Naive thymus-derived CD4-positive, alpha-beta T cell (primary cell): ENCODE measurements at places on chromosomes 12 and 14. TPM values are rescaled to one million over a fixed set of nuclear protein-coding genes. Genes with fewer than 3 reads are reported as not detected.

DNA sequence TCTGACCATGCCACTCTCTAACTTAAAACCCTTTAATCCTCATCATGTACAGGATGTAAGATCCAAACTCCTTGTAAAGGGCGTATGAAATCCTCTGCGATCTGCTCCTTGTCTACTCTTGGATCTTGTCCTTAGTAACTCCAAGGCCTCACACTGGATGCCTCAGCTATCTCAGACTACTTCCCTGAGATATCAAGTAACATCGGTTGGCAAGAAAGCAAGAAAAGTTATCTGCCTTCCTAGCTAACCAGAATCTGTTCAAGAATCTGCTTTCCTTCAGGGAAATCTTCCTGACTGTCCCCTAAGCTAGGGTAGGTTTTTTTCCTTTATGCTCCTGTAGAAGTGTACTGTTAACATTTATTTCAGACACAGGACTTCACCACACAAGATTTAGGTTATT, 82.6 kb downstream of the TAOK3 start:
- no peaks in the 10 kb centered on the region for H3K36me3 ChIP-seq
- H3K4me1 ChIP-seq, result no peaks in the 10 kb centered on the region
- no peaks in the 10 kb centered on the region for H3K27me3 ChIP-seq
- H3K4me3 ChIP-seq, result no peak overlapping the region

DNA sequence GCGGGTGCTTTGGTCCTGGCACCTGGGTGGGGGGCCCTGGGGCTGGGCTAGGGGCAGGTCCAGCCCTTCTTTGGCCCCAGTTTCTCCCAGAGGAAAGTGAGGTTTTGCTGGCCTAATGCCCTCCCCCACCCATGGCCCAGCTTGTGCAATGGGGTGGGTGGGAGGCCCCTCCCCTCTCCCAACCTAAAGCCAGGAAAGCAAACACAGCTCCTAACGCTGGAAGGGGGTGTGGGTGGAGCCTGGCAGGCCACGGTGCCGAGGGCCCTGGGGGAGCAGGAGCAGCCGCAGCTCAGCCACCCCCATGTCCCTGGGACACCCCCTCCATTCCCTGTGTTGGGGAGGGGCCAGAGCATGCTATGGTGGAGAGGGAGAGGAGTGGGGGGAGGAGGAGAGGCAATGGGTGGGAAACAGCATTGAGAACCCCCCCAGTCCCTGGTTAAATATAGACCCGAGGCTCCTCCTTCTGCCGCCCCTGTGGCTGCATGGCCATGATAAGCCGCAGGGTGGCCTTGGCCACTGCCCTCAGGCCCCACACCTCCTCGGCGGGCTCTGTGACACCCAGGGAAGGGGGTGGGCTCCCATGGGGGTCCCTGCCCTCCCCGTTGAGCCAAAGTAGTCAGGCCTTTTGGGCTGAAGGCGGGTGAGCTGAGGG, 4.7 kb downstream of the EXOC3L4 start:
- no peaks in the 10 kb centered on the region for H3K4me1 ChIP-seq
- no peaks in the 10 kb centered on the region for H3K27me3 ChIP-seq
- no peak overlapping the region for H3K4me3 ChIP-seq
- H3K27ac ChIP-seq, result no peak overlapping the region
- H3K36me3 ChIP-seq, result no peaks in the 10 kb centered on the region

Gene ASPG
- not detected for total RNA-seq

DNA sequence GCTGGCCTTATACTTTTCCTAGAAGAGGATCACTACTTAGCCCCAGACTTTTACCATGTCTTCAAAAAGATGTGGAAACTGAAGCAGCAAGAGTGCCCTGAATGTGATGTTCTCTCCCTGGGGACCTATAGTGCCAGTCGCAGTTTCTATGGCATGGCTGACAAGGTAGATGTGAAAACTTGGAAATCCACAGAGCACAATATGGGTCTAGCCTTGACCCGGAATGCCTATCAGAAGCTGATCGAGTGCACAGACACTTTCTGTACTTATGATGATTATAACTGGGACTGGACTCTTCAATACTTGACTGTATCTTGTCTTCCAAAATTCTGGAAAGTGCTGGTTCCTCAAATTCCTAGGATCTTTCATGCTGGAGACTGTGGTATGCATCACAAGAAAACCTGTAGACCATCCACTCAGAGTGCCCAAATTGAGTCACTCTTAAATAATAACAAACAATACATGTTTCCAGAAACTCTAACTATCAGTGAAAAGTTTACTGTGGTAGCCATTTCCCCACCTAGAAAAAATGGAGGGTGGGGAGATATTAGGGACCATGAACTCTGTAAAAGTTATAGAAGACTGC, 1.5 kb downstream of the MGAT2 start:
- peak overlapping the region; percentile 98 for H3K4me3 ChIP-seq
- H3K36me3 ChIP-seq, result peaks cover 12% of the 10 kb centered on the region
- peaks cover 42% of the 10 kb centered on the region for H3K4me1 ChIP-seq

- no peaks in the 10 kb centered on the region for H3K4me1 ChIP-seq
- DNase-seq, result no peak
- H3K27ac ChIP-seq, result no peak overlapping the region
- H3K4me3 ChIP-seq, result no peak overlapping the region
- H3K27me3 ChIP-seq, result no peaks in the 10 kb centered on the region
- no peaks in the 10 kb centered on the region for H3K36me3 ChIP-seq
These were observed 14.1 kb upstream of the NT5DC3 start for GRCh38 chr12:103855036-103855712.

Gene PIK3C2G
- not detected for total RNA-seq

GRCh38 chr12:48388460-48388859, 37.7 kb upstream of the ZNF641 start:
- no peak for DNase-seq
- H3K27me3 ChIP-seq, result no peaks in the 10 kb centered on the region
- H3K4me3 ChIP-seq, result no peak overlapping the region
- no peak overlapping the region for H3K27ac ChIP-seq

Gene OR6C1
- not detected in 2 replicates for total RNA-seq

GRCh38 chr12:80234667-80235066, 135.3 kb downstream of the OTOGL start:
- no peak for DNase-seq
- no peaks in the 10 kb centered on the region for H3K4me1 ChIP-seq
- no peaks in the 10 kb centered on the region for H3K36me3 ChIP-seq
- H3K27me3 ChIP-seq, result no peaks in the 10 kb centered on the region
- no peak overlapping the region for H3K27ac ChIP-seq

GRCh38 chr14:53260928-53261327, 107.8 kb upstream of the DDHD1 start:
- H3K27me3 ChIP-seq, result no peaks in the 10 kb centered on the region
- no peaks in the 10 kb centered on the region for H3K36me3 ChIP-seq
- no peak overlapping the region for H3K4me3 ChIP-seq
- DNase-seq, result no peak
- H3K4me1 ChIP-seq, result no peaks in the 10 kb centered on the region

Gene ABCC9
- not detected in 2 replicates for total RNA-seq

- H3K4me1 ChIP-seq, result no peaks in the 10 kb centered on the region
- no peaks in the 10 kb centered on the region for H3K36me3 ChIP-seq
- DNase-seq, result no peak
These were observed 1.1 kb downstream of the SLC6A15 start for GRCh38 chr12:84911271-84912197.

DNA sequence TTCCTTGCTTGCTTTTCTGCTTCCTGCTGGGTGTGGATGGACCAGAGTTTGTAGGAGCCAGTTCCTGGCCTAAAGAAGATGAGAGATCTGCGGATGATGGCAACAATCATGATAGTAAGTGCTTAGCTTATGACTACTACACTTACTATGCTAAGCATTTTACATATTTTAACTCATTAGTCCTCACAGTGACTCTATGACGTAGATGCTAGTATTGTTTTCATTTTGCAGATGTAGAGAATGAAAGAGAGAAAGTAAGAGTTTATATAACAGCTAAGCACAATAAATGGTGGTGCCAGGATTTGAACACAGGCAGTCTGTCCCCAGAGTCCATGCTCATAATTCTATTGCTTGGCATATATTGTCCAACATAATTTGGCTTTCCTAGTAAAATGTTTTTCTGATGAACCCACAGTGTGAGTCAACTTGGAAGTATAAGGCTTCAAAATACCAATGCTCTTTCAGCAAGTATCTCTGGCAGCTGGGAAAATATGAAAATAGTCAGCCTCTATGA, 363.2 kb upstream of the DDHD1 start:
- no peaks in the 10 kb centered on the region for H3K4me1 ChIP-seq
- no peak for DNase-seq
- H3K27me3 ChIP-seq, result no peaks in the 10 kb centered on the region
- H3K27ac ChIP-seq, result no peak overlapping the region

DNA sequence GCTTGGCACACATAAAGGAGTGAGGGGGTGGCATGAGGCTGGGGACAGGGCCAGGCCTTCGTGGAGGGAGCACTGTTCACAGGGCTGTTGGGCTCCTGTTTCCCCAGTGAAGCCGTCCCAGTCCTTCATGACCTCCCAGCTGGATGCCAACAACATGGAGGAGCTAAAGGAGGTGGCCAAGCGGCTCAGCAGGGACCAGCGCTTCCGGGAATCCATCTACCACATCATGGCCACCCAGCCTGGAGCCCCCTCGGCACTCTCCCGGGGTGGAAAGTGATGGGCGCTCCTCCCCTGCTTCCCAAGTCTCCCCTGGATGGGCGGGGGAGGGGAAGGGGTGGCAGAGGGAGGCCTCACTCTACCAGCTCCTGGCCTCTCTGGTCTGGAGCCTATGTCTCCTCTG, 43.6 kb downstream of the PLEKHD1 start:
- no peak for DNase-seq
- no peaks in the 10 kb centered on the region for H3K27me3 ChIP-seq
- no peak overlapping the region for H3K4me3 ChIP-seq
- no peaks in the 10 kb centered on the region for H3K36me3 ChIP-seq
- no peak overlapping the region for H3K27ac ChIP-seq
- H3K4me1 ChIP-seq, result no peaks in the 10 kb centered on the region

Gene SOAT2
- total RNA-seq, result 0.69 TPM

- H3K27me3 ChIP-seq, result no peaks in the 10 kb centered on the region
- H3K27ac ChIP-seq, result no peak overlapping the region
- H3K4me1 ChIP-seq, result peaks cover 21% of the 10 kb centered on the region
These were observed 3.0 kb downstream of the PACS2 start for GRCh38 chr14:105317546-105317945.

Gene SIX6
- not detected for total RNA-seq

Gene GOLT1B
- total RNA-seq, result 36.9 TPM

GRCh38 chr14:29548948-29549370, 378.7 kb downstream of the PRKD1 start:
- H3K27me3 ChIP-seq, result no peaks in the 10 kb centered on the region
- H3K4me1 ChIP-seq, result no peaks in the 10 kb centered on the region
- H3K36me3 ChIP-seq, result no peaks in the 10 kb centered on the region
- DNase-seq, result peak; percentile 0

Gene LMO3
- total RNA-seq, result not detected

GRCh38 chr14:91144425-91145145, 30.7 kb downstream of the DGLUCY start:
- no peaks in the 10 kb centered on the region for H3K27me3 ChIP-seq
- no peak overlapping the region for H3K4me3 ChIP-seq
- H3K4me1 ChIP-seq, result peaks cover 5% of the 10 kb centered on the region
- no peak overlapping the region for H3K27ac ChIP-seq

- no peak overlapping the region for H3K27ac ChIP-seq
- no peak overlapping the region for H3K4me3 ChIP-seq
- no peak for DNase-seq
- H3K27me3 ChIP-seq, result no peaks in the 10 kb centered on the region
- H3K4me1 ChIP-seq, result peaks cover 5% of the 10 kb centered on the region
- no peaks in the 10 kb centered on the region for H3K36me3 ChIP-seq
These were observed 1.7 kb downstream of the ERBB3 start for GRCh38 chr12:56081393-56082347.

- no peak overlapping the region for H3K27ac ChIP-seq
- no peak overlapping the region for H3K4me3 ChIP-seq
- no peaks in the 10 kb centered on the region for H3K27me3 ChIP-seq
- no peak for DNase-seq
These were observed 10.3 kb upstream of the MYH7 start for GRCh38 chr14:23445773-23446172.

Gene SMCO2
- not detected for total RNA-seq

DNA sequence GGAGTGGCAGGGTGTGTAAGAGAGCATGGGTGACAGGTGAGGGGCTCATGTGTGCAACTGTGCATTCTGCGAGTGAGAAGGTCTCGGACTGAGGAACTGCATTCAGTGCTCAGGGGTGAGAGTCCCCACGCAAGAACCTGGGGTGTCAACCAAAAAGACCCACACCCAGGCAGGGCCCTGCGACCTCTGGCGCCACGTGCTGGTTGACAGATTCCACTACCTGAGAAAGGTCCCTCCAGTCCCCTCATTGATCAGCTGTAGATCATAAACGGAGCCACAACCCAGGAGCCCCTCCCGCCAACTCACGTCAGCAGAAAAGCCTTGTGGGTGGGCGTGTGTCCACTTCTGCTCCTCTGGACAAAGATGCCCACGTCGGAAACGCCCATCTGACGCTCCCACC, 98.7 kb downstream of the ASCL4 start:
- no peak overlapping the region for H3K27ac ChIP-seq
- H3K4me3 ChIP-seq, result no peak overlapping the region
- DNase-seq, result no peak
- H3K36me3 ChIP-seq, result no peaks in the 10 kb centered on the region
- no peaks in the 10 kb centered on the region for H3K27me3 ChIP-seq

Gene RIN3
- 114 TPM for total RNA-seq
